ENCODE measurements at places on chromosomes 16 and 17. TPM values are rescaled to one million over a fixed set of nuclear protein-coding genes. Genes with fewer than 3 reads are reported as not detected.

Gene SEPTIN1
- total RNA-seq, result 0.55 TPM

Gene CEMP1
- 0.46 TPM for total RNA-seq

Gene SBK1
- total RNA-seq, result 1.5 TPM

- H3K27me3 ChIP-seq, result no peaks in the 10 kb centered on the region
- no peak overlapping the region for H3K27ac ChIP-seq
- H3K36me3 ChIP-seq, result no peaks in the 10 kb centered on the region
- no peak overlapping the region for H3K4me3 ChIP-seq
- no peak for DNase-seq
These were observed 11.3 kb downstream of the TBX4 start for GRCh38 chr17:61463316-61464129.

All from PC-3 (cell line).